ENCODE measurements at places on chromosomes 6 and 20.

- no peak for DNase-seq
Measured at GRCh38 chr20:9503526-9504245, 10.7 kb upstream of the LAMP5 start.

GRCh38 chr6:24719125-24719971 is at the start of gene C6orf62:
Gene C6orf62 (minus strand): TSS chr6:24719154. CDS start chr6:24718668, 486 bp downstream.
- DNase-seq, result peak; percentile 11

- DNase-seq, result peak; percentile 19
Measured at GRCh38 chr20:57654363-57654997, 34.3 kb upstream of the ZBP1 start.

DNA sequence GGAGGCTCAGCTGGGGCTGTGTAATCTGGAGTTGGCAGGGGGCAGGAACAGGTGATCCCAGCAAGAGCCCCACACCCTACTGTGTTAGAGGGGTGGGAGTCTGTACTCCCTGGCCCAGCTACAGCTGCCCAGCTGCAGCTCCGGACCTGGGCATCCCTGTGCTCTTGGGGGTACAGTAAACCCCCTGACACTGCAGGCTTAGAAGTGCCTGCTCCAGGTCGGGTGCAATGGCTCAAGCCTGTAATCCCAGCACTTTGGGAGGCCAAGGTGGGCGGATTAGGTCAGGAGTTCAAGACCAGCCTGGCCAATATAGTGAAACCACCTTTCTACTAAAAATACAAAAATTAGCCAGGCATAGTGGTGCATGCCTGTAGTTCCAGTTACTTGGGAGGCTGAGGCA is 1228.6 kb upstream of the EYS start:
- no peak for DNase-seq

DNA sequence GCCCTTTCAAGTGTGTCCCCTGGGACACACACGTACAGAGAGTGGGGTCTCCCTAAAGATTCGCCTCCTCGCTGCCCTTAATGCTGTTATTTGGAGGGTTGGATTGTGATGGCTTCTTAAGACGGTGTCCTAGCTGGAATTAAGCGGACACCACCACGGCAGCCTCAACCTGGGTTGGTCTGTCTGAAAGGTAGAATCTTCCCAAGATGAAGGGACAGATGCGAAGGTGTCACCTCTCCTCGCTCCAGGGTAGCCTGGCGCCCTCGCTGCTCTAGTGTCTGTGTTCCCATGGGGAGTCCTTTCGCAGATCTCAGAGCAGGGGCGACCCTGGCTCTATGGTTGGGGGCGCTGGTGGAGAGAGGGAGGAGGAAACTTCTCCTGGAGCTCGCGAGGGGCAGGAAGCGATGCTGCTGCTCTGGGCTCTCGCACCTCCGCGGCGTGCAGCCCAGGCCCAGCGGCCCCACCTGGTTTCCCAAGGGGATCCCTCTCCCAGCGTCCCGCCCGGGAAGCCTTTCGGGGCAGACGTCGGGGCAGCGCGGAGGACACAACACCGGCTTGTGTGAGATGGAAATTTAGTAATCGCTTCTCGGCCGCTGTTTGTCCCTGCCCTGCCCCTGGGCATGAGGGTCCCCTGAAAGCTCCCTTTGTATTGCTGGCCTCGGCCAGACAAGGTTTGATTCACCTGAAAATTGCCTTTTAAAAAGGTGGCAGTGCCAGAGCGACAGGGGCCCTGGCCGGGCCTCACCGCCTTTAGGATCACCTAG is 1.7 kb downstream of the RSPO3 start:
- DNase-seq, result no peak

DNA sequence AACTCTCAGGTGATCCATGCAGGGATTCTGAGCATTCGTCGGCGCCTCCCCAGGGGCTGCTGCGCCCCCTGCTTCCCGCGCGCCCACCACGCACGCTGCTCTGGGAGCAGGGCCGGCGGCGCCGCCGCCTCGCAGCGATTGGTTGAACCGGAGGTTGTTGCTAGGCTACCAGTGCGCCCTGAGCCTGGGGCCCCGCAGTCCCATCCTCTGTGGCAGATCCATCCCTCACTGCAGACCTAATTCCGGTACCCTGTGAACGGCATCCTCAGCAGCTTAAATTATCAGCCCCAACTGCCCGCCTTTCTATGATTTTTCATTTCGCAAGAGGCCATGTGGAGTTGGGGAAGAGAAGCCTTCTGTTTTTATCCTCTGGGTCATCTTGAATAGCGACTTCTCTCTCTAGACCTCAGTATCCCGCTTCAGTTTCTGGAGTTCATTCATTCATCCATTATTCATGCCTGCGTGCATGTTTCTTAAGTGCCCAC is 15.4 kb downstream of the PNPLA1 start:
- DNase-seq, result no peak
